ENCODE measurements at places on chromosomes 1 and 21. TPM values are rescaled to one million over a fixed set of nuclear protein-coding genes. Genes with fewer than 3 reads are reported as not detected.

The F5 gene
- 11.8 TPM for total RNA-seq

The CLCA1 gene
- total RNA-seq: not detected

The OR1C1 gene
- not detected for total RNA-seq

The CHI3L2 gene
- total RNA-seq: 4.7 TPM

DNA sequence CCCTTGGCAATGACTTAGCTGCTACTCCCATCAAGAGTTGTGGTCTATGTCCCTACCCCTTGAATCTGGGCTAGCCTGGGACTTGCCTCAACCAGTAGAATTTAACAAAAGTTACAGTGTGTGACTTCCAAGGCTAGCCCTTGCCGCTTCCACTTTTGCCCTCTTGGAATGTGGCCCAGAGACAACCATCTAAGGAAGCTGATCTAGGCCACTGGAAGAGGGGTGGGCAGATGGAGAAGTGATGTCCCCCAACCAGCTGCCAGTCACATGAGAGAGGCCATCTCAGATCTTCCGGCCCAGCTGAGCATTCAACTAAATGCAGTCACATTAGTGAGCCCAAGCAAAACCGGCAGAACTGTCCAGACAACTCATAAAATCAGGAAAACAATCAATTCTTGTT is 115.1 kb downstream of the TOMM20 start:
- DNase-seq: no peak

DNA sequence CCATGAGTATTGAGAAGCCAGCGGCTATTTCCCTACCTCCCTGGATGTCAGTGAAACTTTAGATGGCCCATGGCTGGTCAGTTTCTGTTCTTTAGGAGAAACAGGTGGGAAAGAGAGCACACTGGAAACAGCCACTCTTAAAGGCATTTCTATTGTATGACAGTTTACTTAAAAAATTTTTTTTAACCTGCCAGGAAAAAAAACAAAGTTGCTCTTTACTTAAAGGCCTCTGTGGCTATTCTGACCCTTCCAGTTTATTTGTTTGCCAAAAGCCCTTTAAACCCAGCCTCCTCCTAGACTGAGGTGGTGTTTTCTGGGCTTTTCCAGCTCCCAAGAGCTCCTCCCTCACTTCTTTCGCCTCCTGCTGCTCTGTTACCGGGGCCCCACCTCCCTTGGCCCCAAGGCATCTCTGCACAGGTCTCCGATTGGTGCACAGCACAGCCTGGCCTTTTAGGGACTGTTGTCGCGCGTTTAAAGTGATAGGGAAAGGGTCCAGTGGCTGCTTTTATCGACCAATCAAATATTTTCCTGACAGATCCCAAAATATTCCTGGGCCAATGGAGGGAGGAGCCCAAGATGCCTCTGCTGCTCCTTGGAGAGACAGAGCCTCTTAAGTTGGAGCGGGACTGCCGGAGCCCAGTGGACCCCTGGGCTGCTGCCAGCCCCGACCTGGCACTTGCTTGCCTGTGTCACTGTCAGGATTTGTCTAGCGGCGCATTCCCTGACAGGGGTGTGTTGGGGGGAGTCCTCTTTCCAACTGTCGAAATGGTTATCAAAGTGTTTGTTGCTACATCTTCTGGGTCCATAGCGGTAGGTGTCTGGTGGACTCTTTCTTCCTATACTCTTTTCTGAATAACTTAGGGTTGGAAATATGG is at the start of gene SH3BGR:
Gene SH3BGR, plus strand, starts transcription at position 639 of the 875 bp plus-strand sequence. Its CDS starts 127 bp downstream, at position 766.
- peak; percentile 82 for DNase-seq

DNA sequence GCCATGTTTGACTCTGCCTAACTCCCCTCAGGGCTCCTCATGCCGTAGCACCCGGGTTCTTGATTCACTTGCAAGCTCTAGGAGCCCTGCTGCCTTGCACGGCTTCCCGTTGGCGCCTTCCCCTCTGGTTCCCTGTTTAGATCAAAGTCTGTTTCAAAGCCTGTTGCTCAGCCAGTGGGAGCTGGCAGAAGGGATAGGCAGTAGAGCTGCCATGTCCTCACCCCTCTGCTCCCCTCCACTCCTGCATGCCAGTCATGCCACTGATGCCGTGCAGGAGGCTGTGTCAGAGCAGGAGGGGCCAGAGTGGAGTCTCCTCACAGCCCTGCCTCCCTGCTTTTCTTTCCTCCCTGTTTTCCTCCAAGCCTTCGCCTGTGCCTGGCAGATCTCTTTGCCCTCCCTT is 26.5 kb downstream of the HMGCS2 start:
- DNase-seq: peak; percentile 75

DNA sequence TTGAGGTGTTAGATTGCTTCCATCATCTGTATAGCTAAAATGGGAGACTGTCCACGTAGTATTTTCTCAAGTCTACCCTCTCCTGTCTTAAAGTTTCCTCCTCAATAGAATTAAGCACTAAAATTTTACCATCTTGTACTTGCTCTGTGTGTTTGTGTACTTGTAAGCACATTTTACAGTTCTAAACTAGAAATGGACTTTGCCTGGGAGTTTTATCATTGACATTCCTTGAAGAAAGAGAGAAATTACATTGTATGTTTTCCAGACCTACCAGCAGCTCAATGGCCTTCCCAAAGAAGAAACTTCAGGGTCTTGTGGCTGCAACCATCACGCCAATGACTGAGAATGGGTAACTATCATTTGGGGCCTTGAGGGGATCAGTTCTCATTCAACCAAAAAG is 4.5 kb downstream of the NPL start:
- DNase-seq: no peak

DNA sequence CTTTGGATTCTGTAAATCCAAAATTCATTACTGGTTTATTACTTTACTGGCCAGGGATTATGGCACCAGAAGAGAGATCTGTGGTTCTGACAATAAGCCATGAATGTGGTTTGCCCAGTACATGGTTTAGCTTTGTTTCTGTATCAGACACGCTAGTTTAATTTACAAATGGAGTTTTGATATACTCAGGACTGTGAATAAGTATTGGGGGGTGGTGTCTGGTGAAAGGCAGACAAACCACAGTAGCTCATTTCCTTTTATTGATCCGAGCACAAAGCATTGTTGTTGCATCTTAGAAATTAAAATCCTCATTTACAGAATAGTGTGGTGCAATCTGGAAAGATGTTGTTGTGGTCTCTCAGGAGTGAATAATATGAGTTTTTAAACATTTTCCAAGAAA is 96.0 kb downstream of the ST6GALNAC3 start:
- no peak for DNase-seq

DNA sequence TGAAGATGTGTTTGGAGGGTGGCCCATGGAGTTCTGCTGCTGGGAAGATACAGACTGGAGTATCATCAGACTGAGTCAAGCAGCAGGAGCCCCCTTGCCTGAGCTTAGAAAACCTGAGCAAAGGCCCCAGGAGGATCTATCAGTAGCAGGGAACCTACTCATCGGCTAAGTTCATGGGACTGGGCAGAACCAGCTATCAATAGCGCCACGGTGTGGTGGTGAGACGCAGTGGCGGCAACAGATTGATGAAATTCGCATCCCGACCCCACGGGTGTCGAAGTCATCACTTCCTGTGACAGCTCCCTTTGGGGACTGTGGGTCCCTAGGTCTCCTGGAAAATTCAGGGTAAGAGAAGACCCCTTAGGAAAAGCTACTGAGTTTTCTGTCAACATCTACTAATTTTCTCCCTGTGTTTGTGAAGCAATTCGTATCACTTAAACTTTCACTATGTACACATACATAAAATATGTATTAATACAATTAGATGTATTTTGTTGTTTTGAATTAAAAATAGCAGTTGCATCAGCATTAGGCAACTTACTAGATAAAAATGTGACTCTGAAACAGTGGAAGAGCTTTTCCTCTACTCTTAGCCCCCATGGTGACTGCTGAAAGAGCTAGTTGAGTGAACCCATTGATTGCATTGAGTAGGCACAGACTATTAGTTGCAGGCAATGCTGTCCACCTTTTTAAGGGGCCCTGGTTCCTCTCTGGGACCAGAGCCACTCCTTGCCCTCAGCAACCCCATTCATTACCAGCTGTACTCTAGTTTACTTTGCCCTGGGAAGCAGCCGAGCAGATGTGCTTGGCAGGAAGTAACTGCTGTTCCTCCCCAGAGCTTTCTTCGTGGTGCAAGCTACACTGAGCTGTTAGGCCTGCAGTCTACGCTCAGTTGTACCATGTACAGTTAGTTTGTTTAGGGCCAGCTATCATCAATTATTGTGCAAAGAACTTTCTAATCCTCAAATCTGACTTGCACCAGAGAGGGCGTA is 7.3 kb upstream of the CACNA1S start:
- no peak for DNase-seq

DNA sequence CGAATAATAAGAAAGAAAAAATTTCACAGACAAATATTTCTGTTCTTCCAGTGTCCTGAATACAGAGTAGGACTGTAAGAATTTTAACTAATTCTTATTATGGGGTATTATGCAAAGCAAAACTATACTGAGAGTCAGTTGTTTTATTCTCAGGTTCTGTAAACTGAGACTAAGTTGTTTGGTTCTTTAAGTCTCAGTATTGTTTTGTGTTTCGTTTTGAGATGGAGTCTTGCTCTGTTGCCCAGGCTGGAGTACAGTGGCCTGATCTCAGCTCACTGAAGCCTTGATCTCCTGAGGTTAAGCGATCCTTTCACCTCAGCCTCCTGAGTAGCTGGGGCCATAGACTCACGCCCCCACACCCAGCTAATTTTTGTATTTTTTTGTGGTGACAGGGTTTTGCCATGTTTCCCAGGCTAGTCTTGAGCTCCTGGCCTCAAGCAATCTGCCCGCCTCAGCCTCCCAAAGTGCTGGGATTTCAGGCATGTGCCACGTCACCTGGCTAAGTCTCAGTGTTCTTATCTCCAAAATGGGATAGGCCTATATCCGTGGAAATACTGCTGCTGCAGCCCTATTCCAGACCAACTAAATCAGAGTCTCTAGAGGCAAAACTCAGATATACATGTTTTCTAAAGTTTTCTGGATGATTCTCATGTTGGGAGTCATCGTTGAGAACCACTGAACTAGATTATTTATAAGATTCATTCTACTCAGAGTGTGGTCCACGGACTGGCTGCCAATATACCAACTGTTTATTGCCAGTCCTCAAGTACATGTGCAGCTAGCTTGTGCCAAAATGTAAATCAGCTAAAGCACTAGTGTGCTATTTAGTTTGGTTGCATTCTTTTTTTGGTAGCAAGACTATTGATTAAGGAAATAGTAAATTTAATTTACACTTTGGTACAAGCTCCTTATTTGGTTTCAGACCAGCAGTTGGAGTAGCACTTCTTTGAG is 116.6 kb downstream of the HS2ST1 start:
- DNase-seq: no peak

DNA sequence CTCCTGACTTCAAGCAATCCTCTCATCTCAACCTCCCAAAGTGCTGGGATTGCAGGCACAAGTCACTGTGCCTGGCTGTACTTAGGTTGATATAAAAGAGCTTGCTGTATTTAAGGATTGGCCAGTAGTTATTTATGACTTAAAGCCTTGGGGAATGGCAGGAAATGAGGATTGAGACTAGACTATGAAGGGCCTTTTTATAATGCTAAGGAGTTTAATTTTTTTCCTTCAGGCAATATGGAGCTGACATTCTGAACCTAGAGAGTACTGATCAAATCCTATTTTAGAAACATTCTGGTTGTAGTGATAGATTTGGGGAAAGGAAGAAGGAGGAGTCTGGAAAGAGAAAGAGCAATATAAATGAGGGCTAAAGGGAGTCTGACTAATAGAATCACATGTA is 44.7 kb downstream of the MSH4 start:
- no peak for DNase-seq

DNA sequence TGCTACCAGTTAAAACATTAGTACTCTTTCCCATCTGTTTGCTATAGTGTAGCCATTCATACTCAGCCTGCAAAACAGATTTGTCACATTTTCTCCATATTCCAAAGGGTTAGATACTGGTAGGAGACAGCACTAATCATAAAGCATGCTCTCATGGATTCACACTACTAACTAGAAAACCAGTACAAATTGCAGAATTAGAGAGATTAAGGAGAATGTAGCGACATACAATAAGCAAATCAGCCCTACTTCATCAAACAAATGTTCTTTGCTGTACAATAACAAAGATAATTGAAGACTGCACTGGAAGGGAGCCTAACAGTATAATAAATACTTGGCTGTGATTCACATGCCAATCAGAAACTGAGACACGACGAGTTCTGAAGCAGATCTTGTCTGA is 368.0 kb upstream of the PRMT6 start:
- DNase-seq: no peak

- peak; percentile 14 for DNase-seq
Observed at GRCh38 chr21:44998621-44999427, 59.0 kb downstream of the SLX9 start.

GRCh38 chr1:6072774-6073479 is 27.2 kb downstream of the KCNAB2 start:
- no peak for DNase-seq

GRCh38 chr1:53254011-53254640 is 15.8 kb upstream of the MAGOH start:
- no peak for DNase-seq

DNA sequence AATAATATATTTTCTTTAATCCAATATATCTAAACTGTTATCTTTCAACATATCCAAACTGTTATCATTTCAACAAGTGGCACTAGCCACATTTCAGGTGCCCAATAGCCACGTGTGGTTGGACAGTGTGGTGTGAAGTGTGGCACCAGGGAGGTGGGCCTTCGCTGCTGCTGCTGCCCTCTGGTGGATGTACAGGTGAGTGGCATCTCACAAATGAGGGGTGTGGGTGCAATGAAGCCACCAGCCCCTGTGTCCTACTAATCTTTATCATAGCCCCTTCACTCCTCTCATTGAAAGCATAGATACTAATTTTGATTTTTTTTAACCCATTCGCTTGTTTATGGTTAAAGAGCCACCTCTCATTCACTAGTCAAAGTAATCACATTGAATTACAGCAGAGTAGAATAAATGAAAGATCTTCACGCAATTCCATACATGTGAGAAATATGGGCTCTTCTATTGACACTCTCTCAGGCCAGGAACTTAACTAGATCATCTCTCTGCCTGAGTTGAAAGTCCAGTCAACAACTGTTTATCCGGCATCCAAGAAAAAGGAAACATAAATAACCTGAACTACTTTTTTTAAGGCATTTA is 499.2 kb downstream of the OMA1 start:
- peak; percentile 39 for DNase-seq

- no peak for DNase-seq
Observed at GRCh38 chr1:181742426-181742825, 259.1 kb downstream of the CACNA1E start.

- DNase-seq: no peak
Observed at GRCh38 chr1:178632653-178633052, 92.4 kb upstream of the RALGPS2 start.
